Thoracic aorta endothelial cell (primary cell): ENCODE measurements at places on chromosomes 4 and X. TPM values are rescaled to one million over a fixed set of nuclear protein-coding genes. Genes with fewer than 3 reads are reported as not detected.

GRIA2 gene
- 0.27 TPM in 1 of 2 replicates, not detected in the other for total RNA-seq

PAGE5 gene
- total RNA-seq: not detected in 2 replicates

SPANXC gene
- total RNA-seq: not detected in 2 replicates

H2AZ1 gene
- 509 and 644 TPM in 2 replicates for total RNA-seq

LNX1 gene
- 1.8 and 3.7 TPM in 2 replicates for total RNA-seq

PRDM5 gene
- 10.1 and 10.7 TPM in 2 replicates for total RNA-seq

SH3BP2 gene
- 46.3 and 64.5 TPM in 2 replicates for total RNA-seq

BANK1 gene
- not detected in 2 replicates for total RNA-seq

CAPN6 gene
- not detected in 2 replicates for total RNA-seq

MAB21L2 gene
- total RNA-seq: 2.8 TPM in 1 of 2 replicates, not detected in the other

PCDH10 gene
- 9.8 and 71.9 TPM in 2 replicates for total RNA-seq
